Muscle of arm (tissue), 14 donors: ENCODE measurements at places on chromosomes 3 and 15. TPM values are rescaled to one million over a fixed set of nuclear protein-coding genes. Genes with fewer than 3 reads are reported as not detected.

DNA sequence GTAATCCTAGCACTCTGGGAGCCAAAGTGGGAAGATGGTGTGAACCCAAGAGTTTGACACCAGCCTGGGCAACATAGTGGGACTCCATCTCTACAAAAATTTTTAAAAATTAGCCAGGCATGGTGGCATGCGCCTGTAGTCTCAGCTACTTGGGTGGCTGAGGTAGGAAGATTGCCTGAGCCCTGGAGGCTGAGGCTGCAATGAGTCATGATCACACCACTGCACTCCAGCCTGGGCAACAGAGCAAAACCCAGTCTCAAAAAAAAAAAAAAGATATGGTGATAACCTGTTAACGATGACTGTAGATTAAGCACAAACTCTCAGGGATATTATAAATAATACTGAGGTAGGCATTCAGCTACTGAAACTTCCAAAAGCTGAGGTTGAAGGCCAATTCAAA, 107.5 kb downstream of the SLC49A4 start:
- DNase-seq, result no peak

- no peak for DNase-seq
These were observed 321.8 kb downstream of the FEZF2 start for GRCh38 chr3:62051506-62051905.

GRCh38 chr3:193899001-193899400, 236.9 kb upstream of the HES1 start:
- DNase-seq, result no peak

- DNase-seq, result no peak
These were observed 104.3 kb downstream of the LINGO1 start for GRCh38 chr15:77528290-77528967.

DNA sequence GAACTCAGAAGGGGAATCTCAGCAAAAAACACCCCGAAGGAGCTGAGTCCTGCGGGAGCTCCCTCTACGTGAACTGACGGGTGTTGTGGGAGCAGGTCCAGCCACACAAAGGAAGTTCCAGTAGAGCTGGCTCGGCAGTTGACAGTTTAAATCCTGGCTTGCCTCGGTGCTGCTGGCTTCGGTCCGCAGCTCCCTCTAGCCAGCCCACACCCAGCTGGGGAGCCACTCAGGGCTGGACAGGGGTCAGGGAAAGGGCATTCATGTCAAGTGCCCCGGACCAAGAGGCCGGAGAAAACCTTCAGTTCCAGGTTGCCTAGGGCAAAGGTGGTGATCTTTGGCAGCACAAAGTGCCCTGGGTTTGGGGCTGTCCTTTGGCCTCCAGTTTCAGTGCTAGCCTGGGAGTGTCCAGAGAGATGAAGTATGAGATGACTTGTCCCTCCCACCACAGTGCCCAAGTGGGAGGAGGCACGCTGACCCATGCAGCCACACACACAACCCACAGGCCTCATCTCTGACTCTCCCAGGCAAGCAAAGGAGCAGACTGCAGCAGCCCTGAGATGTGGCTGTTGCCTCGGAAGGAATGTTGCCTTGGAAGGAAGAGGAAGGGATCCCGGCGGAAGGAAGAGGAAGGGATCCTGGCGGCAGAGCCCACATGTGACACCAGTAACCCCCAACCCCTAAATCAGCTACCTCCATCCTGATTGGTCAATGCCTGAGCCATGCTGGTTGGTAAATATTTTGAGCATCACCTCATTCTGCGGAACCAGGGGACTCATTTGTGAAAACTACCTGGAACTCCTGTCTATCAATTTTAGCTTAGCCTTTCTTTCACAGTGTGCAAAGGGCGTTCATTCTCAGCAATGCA, 13.9 kb upstream of the ANPEP start:
- DNase-seq, result peak; percentile 48

DNA sequence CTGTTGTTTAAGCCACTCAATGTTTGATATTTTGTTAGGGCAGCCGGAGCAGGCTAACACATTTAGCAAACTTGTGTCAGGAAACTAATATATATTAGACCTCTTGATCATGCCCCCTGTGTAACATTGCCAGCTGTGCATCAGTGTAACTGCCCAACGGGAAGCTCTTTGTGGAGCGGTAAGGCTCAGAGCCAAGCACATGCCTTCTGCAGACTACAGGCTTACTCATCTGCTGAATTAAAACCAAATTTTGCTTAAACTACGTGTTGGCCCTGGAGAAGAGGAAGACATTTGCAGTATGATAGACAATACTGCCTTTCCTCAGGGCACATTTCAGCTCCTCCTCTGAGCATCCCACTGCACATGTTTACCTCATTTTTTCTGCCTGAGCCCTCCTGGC, 50.5 kb upstream of the KCNMB2 start:
- DNase-seq, result peak; percentile 10

- no peak for DNase-seq
These were observed 11.9 kb upstream of the TRH start for GRCh38 chr3:129962600-129962999.

HRG gene
- 0.21 TPM for polyA plus RNA-seq
